ENCODE measurements at places on chromosomes 1 and 21.

DNA sequence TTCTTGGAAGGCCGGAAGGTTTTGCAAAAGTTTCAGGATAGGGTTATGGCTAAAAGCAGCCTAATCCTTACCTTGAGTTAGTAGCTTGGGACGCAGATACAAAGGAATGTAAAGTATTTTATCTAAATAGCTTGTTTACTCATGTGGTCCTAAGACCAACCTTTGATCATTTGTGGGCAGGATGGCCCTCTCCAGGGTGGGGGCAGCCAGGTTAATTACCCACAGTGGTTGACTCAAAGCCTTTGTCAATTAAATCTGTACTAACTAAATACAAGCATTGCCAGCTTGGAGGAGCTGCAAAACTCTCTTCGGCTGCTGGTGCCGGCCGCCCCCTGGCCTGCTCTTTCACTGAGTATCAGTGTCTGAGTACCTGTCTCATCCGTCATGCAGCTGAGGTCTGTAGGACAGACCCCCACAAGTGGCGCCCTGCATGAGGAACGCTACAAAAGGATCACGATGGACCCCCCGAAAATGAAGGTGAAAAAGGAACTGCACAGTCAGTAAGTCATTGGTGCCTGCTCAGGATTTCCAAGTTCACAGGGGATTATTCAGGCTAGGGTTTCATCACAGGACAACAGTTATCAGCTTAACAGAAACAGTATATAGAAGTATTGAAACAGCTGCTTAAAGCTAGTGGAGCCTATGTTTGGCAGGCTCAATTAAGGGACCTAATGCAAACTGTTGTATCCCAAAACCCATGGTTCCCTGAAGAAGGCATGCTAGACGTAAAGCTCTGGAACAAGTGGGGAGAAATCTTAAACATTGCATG lies 212.5 kb upstream of the MAP1LC3C start:
- DNase-seq, result no peak

GRCh38 chr1:91070298-91070697 lies 48.5 kb upstream of the ZNF644 start:
- no peak for DNase-seq

- no peak for DNase-seq
Observed at GRCh38 chr1:31433396-31433930, 20.4 kb downstream of the SERINC2 start.

DNA sequence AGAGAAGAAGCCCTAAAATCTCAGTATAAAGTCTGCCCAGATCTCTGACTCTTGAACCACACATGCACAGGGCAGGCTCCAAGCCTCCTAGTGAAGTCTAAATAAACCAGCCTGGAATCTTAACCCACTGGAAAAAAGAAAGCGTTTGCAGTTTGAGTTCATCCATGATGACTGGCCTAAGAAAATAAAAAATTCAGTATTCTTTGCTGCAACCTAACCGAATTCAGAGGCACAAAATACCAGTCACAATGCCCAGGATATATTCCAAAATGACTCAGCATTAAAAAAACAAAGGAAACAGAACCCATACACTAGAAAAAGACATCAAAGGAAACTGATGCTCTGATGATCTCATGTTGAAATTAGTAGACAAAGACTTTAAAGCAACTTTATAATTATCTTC lies 269.2 kb downstream of the SDCCAG8 start:
- no peak for DNase-seq

DNA sequence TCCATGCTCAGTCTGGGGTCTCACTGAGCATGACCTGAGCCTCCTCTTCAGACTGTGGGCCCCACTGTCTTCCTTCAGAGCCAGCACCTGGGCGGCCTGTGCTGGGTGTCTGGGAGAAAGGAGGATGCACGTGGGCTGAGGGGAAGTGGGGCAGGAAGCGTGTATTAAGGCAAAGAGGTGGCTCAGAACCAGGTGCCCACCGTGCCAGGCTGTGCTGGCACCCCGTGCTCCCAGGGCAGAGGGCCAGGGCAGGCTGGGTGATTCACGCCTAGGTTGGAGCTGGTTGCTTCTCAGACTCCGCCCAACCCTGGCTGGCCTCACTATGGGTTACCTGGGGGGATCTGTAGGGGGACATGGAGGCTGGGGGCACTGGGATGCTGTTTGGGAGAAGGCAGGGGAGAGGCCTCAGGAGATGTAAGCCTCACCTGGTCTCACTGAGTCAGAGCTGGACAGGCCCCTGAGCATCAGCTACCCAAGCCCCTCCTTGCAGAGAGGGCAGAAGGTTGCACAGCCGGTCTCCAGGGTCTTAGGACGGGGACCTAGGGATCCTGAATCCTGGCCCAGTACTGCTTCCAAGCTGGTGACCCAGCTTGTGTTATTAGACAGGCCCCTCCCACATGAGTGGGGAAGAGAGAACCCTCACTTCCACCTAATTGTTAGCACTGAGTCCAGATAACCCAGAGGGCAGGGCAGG lies 18.6 kb upstream of the PADI1 start:
- DNase-seq, result no peak

GRCh38 chr1:85665932-85666331 lies 42.3 kb downstream of the ZNHIT6 start:
- no peak for DNase-seq

- DNase-seq, result no peak
Observed at GRCh38 chr1:13651279-13651678, 48.7 kb upstream of the PRDM2 start.

GRCh38 chr1:208858738-208859137 lies 614.6 kb upstream of the PLXNA2 start:
- DNase-seq, result no peak

GRCh38 chr1:197464044-197464443 lies 196.0 kb downstream of the CRB1 start:
- no peak for DNase-seq

- peak; percentile 17 for DNase-seq
Observed at GRCh38 chr1:84668185-84668584, 22.1 kb downstream of the SSX2IP start.

DNA sequence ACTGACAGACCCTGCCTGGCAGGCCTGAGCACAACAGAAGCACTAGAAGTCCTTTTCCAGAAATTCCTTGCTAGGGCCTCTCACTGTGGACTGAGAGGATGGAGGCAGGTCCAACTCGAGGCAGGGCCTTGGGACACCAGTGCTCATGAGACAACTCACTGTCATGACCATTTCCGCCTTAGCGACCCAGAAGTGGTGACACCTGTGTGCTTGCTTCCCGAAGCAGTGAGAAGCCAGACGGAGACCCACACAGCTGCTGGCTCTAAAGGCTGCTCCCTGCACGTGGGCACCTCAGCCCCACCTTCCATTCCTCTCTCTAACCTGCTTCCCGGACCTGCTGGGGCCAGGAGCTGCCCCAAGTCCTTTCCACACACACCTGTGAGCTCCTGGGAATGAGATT lies 33.0 kb downstream of the KCNC4 start:
- DNase-seq, result no peak

DNA sequence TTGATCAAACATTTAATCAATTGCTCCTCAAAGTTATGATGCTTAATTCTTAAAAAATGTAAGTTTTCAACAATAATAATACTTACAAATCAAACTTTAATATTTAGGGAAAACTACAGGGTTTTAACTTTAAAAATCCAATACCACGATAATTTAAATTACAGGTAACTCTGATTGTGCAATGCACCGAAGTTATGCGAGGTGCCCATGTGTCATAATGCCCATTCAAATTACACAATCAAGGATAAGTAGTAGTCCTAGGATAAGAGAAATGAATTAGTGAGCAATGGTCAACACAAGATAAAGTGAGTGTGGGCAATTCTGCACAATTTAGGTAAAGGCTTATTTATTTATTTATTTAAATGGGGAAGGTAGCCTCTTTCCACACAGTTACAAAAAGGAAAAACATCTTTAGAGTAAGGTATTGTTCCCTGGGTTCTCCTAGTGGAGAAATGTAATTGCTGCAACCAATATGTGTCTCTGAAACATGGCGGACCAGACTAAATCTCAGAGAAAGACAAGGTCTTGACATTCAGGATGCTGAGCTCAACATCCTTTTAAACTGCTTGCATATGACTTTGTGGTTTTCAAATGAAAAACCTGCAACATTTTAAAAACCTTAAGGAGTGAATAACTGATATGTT lies 164.2 kb downstream of the TTLL7 start:
- DNase-seq, result no peak

- no peak for DNase-seq
Observed at GRCh38 chr1:219123036-219123435, 50.6 kb upstream of the LYPLAL1 start.

GRCh38 chr1:41291195-41291594 lies 49.1 kb upstream of the SCMH1 start:
- DNase-seq, result no peak

DNA sequence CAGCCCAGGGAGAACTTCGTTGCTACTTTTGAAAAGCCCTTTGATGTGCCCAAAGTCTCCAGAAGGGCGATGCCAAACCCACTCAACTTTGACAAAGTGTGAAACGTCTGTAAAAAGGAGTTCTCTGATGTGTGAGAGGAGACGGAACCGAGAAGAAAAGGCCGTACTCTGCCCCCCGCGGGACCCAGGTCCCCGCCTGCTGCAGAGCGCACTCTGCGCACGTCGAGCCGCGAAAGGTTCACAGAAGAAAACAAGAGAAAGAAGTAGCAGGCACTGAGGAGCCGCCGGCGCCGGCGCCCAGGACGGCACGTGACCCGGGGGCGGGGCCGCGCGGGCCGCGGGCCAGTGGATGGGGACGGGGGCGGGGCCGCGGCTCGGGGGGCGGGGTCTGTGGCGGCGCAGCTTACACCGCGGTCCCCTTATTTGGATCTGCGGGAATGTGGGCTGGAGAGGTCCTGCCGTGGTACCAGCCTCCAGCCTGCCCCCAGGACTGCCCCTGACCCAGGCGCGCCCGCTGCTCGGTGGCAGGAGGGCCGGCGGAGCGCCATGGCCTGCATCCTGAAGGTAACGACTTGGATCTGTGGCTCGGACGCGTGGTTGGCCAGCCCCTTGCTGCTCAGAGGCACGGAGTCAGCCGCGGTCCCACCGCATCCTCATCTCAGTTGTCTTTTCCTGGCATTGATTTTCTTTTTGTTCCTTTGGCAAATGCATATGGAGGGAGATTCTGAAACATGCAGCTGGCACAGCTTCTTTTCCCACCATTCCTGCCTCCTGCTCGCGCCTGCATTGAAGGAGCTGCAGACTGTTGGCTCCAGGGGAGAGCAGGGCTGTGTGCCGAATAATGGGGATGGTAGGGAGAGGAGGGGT lies at the start of gene ST6GALNAC3:
ST6GALNAC3 (plus strand) TSS at position 426 of the 867 bp plus-strand sequence.
- DNase-seq, result peak; percentile 66

DNA sequence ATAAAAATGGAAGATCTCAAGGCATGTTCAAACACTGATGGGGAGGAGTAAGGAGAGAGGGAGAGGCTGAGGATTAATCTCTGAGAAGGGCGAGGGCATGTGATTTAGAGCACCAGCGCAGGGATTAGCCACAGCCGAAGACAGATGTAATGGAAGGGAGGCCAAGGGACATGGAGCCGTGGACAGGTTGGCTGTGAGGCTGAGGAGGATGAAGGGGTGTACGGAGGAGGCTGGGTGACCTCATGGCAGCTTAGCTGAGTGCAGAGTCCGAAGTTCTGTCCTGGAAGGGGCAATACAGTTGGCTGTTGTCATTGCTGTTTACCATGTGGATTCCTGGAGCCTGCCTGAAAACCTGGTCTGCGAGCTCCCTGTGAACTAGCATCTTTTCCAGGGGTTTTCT lies 342.8 kb downstream of the RPS6KC1 start:
- DNase-seq, result no peak

GRCh38 chr1:29685387-29685786 lies 449.1 kb downstream of the PTPRU start:
- no peak for DNase-seq

- DNase-seq, result no peak
Observed at GRCh38 chr21:45611939-45612664, 31.4 kb upstream of the PCBP3 start.

GRCh38 chr1:165836664-165837482 lies 9.5 kb downstream of the UCK2 start:
- DNase-seq, result no peak

DNA sequence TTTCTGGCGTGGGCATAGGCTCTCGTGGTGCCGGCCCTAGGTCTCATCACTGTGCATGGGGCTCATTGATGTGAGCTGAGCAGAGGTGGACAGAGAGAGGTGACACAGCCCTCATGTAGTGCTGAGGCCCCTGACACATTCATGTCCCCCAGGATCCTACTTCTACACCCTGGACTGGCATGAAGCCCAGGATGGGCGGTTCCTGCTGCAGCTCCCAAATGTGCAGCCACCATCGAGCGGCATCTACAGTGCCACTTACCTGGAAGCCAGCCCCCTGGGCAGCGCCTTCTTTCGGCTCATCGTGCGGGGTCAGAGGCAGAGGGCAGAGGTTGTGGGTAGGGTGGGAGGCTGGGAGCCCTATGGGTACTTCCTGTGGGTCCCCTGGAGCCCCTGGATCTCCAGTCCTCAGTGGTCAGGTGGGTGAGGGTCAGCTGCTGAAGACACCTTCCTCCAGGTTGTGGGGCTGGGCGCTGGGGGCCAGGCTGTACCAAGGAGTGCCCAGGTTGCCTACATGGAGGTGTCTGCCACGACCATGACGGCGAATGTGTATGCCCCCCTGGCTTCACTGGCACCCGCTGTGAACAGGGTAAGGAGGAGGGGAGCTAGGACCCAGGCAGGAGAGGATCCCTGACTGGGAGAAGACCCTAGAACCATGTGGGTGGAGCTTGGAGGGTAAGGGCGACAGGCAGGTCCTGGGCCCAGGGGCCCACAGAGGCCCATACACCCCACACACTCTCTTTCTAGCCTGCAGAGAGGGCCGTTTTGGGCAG lies 6.1 kb downstream of the TIE1 start:
- DNase-seq, result no peak

GRCh38 chr1:7261490-7261889 lies 476.2 kb downstream of the CAMTA1 start:
- no peak for DNase-seq

DNA sequence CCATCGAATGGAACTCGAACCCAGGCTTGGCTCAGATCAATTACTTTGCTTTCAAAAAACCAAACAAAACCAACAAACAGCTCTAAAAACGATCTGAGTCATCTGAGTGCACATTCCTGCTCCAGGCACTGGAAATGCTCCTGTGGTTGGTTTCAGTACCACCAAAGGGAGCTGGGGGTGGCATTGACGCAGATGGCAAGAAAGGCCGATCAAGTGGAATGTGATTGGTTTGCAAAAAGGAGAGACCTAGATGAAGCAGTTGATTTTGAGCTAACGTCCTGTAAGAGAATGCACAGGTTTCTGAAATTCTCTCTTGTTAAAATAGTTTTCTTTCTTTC lies 39.5 kb downstream of the PIK3CD start:
- DNase-seq, result no peak

GRCh38 chr1:167138703-167139102 lies 44.8 kb downstream of the STYXL2 start:
- no peak for DNase-seq

GRCh38 chr21:43808367-43808766 lies 19.0 kb downstream of the RRP1 start:
- no peak for DNase-seq
